ENCODE measurements at places on chromosomes 1 and 21.
A peak's percentile ranks its signal among the peaks of the same experiment; 100 is the strongest.

GRCh38 chr21:37297364-37297763 is 30.2 kb upstream of the VPS26C start:
- DNase-seq, result no peak

GRCh38 chr1:232174306-232174705 is 455.6 kb downstream of the SIPA1L2 start:
- no peak for DNase-seq

GRCh38 chr1:70907563-70908310 is 139.9 kb downstream of the PTGER3 start:
- no peak for DNase-seq

DNA sequence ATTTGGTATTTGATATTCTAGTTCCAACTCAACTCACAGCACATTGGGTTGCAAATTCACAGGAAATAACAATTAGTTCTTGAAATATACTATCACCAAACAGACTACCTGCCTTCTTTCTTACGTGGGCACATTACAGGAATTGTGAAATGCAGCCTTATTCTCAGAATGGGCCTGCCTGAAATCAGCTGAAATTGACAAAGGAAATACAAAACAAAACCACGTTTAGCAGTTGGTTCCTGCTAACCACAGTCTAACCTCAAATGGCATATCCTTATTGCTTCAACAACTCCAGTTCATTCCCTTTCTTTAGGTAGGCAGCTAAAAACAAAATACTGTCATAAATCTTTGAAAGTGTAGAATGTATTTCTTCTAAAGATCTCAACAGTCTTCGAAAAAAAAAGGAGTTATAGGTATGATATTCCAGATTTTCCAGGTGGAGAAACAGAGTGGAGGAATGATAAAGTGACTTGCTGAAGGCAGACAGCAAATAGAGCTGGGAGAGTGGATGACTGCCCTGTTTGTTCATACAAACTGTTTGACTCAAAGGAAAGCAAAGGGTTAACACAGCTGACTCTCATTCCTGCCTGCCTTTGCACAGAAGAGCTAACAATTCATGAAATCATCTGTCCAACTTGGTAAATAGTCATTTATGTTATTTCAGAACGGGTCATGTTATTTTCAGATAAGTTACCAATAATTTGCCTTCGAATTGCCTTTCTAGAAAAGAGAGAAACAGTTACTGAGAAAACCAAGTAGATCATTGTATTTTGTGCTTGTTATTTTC is 1.6 kb upstream of the GREM2 start:
- no peak for DNase-seq

DNA sequence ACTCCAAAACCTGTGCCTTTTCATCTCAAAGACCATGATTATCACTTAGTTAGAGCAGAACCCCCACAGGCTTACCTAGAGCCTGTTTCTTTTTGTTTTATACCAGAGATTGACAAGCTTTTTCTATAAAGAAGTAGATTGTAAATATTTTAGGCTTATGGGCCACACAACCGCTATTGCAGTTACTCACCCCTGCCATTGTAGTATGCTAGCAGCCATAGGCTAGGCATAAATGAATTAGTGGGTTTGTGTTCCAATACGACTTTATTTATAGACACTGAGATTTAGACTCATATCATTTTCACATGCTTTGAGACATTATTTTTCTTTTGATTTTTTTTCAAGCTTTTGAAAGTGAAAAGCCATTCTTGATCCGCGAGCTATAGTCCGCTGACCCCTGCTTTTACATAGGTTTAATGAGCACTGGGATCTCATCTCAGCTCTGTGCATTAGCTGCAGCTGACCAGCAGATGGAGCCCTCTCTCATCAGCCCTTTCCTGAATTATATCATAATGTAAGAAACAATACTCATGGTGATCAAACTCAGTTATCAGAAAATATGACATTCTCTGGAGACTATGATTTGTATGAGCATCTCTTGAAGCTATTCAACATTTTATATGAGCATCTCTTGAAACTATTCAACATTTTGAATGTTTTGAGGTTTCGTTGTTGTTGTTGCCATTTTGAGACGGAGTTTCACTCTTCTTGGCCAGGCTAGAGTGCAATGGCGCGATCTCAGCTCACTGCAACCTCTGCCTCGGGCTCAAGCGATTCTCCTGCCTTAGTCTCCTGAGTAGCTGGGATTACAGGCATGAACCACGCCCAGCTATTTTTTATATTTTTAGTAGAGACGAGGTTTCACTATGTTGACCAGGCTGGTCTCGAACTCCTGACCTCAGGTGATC is 111.9 kb upstream of the L1TD1 start:
- peak; percentile 37 for DNase-seq

GRCh38 chr1:41612953-41613352 is 128.5 kb upstream of the EDN2 start:
- no peak for DNase-seq

DNA sequence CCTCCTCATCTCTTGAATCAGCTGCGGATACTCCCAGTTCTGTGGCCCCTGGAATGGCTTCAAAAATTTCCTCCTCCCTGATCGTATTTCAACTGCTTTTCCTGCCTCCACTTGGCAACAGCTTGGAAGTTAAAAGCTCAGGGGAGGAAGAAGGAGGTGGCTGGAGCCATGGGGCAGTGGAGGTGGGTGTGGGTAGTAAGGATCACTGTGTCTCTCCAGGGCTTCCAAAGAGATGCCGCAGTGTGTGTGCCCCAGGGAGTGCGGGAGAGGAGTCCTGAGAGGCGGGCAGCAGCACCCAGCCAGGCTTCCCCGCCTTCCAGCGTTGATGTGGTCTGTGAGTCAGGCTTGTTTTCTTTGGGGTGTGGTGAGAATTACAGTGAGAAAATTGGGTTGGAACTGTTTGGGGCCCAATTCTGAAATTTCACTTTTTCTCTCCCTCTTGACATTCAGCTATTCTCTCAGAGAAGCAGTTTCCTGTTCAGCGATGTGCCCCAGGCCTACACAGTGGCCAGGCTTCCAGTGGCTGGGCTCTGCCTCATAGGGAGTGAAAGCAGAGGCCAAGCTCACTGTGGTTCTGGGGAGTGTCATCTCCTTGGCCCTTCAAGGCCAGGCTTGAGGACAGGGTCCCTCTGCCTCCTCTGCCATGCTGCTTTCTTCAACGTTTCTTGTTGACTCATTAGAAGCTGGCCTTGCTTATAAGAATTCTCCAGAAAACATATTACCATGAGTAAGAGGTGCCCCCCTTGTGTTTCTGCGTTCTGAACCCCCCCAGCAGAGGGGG is 69.0 kb downstream of the PGM1 start:
- DNase-seq, result no peak

DNA sequence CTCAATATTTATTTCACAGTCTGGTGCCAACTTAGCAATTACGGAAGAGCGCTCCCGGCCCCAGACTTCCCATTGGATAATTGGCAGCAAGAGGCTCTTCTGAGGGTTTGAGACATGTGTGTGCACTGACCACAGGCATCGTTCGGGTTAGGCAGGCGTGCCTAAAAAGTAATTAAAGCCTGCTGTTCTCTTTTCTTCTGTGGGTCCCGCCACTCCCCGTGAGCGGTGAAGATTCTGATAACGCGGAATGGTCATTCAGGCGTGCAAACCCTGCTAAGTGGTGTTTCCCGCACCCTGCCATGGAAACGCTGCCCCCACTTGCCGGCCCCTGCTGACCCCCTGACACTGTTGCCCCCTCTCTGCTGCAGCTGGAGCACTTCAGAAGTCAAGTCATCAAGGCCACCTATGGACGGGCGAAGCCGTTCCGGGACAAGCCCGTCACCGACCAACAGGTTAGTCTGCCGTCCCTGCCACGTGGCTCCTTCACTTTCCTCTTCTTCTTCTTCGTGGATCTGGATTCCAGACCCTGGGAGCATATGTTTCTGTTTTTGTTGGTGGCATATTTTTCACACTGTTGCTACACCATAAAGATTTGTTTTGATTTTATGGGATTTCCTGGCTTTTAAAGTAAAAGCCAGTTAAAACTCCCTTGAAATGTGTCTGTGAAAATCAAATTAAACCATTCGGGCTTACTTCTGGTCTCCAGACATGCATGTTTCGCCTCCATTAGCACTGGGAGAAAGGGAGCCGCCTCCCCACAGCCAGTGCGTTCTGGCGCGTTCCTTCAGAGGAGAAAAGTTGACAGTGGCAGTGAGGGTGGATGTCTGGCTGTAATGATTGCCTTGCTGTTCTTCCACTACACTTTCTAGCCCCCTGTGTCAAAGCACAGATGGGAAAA is 79.9 kb downstream of the FHAD1 start:
- DNase-seq, result no peak

DNA sequence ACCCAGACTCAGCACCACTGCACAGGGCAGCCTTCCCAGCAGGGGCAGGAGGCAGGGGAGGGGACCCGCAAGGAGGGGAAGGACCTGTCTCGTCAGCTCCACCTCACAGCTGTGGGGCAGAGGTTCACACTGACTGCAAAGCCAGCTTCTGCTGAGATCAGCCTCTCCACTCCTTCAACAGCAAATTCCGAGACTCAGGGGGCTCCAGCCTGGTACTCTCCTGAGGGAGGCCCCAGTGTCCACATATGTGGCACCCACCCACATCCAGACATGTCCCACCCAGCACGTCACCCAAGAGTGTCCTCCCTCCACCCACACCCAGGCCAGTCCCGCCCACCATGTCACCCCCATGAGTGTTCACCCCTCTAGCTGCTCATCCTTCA is 329.5 kb downstream of the NPHP4 start:
- DNase-seq, result no peak

DNA sequence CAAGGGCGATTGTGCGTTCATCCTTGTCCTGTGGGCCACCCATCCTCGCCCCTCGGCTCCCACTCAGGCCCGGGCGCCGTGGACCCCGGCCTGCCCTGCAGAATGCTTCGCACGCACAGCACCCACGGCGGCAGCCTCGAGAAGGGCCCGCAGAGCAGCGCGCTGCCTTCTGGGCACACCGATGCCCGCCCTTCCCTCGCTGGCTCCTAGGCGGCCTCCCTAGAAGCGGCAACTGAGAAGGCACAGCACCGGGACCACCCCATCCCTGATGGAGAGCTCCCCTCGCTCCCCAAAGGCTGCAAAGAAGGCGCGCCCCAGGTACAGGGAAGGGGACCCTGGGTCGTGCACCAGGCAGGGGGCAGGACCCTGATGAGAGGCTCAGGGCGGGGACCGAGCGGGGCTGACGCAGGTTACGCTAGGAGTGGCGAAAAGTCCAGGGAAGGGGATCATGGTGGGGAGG is 971 bp downstream of the CAPZB start:
- DNase-seq, result no peak

- no peak for DNase-seq
These were observed 128.0 kb downstream of the PSMG1 start for GRCh38 chr21:39055167-39055767.

DNA sequence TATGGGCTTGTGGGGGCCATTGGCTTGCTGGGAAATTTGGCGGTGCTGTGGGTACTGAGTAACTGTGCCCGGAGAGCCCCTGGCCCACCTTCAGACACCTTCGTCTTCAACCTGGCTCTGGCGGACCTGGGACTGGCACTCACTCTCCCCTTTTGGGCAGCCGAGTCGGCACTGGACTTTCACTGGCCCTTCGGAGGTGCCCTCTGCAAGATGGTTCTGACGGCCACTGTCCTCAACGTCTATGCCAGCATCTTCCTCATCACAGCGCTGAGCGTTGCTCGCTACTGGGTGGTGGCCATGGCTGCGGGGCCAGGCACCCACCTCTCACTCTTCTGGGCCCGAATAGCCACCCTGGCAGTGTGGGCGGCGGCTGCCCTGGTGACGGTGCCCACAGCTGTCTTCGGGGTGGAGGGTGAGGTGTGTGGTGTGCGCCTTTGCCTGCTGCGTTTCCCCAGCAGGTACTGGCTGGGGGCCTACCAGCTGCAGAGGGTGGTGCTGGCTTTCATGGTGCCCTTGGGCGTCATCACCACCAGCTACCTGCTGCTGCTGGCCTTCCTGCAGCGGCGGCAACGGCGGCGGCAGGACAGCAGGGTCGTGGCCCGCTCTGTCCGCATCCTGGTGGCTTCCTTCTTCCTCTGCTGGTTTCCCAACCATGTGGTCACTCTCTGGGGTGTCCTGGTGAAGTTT is 550 bp downstream of the RXFP4 start:
- no peak for DNase-seq

All from stimulated activated CD4-positive, alpha-beta T cell treated with anti-CD3 and anti-CD28 coated beads, Interleukin-12 subunit alpha, Interleukin-12 subunit beta, amount 100 ng/mL, for 48 hours (primary cell).